ENCODE measurements at places on chromosomes 3 and 15.

DNA sequence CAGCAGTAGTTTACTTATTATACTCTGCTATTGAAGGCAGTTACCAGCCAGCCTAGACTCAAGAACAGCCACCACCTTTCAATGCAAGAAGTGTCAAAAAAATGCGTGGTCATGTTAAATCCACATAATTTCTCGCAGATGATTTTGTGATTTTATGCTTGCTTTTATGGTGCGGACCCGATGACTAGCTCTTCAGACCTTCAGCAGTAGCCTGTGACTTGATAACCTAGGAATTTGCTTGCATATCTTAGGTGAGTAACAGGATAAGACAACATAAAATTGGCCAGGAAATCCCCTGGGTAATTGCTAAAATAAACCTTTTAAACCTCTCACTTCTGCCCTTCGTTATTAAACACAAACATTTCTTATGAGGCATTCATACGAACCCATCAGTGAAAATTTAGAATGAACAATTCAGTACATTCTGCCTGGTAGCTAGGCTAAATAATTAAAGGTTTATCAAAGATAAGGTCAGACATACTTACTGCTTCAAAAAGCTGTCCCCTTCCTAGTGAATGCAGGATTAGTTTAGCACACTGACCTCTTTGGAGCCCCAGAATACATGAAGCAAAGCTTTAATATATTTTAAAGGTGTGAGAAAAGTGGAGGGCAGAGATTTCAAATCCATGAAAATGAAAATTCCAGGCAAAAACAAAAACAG lies 798.8 kb downstream of the OTOL1 start:
- DNase-seq: peak; percentile 64

- DNase-seq: no peak
Observed at GRCh38 chr3:111758642-111759041, 100.4 kb upstream of the PHLDB2 start.

DNA sequence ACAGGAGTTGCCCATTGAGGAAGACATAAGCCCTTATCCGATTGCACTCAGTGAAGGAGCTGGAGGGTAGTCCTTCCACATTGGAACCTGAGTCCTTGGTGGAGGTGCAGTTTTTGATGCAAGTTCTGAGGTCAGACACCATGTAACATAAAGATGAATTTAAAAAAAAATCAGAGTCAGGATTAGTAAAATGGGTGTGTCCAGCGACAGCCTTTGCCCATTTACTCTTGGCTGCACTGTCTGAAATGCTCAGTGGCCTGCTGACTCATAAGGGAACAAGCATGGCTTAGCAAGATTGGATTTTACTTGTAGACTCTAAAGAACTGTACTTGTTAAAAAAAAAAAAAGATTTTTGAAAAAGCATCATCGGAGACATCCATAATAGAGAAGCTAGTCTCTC lies 241.1 kb upstream of the TOPAZ1 start:
- peak; percentile 59 for DNase-seq

DNA sequence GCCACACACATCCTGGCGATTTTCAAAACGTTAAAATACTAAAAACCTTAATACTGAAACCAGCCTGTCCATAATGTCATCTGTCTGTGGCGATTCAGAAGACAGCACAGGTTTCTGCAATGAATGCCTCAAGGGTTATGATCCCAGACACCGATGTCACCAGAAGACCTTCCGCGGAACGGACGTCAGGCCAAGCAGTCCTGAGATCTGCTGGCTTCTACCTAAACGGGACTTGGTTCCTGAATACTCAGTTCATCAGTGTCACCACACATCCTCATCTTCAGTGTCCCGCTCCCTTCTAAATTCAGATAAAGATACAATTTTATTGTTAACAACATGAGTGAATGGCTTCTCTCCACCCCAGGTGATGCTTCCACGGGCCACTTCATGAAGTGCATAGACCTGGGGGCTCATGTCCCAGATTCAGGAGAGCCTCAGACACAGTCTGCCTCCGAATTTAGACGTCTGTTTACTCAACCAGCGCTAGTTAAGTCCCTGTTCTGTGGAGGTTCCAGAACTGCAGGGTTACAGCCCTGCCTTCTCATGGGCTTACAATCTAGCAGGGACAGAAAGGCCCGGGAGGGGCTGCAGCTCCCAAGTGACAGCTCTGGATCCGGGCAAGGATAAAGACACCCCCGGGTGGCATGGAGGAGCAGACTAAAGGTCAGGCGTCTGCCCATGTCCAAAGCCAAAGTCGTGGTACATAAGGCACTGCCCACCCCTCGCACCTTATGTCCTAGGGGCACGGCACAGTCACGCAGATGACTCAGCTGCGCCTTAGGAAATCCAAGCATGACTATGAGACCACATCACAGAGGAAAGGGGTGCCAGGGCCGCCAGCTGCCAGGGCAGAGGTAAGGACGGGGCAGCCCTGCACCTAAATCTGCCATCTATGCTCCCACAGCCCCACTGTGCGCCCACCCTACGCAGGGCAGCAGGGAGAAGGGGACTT lies 75.9 kb downstream of the VGLL4 start:
- DNase-seq: peak; percentile 87

DNA sequence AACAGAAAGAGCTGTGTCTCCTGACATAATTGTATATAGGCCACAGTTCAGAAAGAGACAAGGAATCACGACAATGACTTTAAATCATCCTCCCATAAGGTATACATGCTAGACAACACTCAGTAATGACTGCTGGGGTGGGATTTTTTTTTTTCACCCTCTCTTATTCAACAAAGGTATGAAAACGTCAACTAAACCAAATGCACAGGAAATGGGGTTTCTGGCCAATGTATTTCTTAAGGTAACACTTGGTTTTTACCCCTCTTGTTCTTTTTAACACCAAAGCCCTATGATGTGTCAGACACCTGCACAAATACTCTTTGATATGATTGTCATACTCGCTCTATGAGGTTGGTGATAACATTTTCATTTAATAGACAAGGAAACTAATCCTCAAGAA lies 78.3 kb downstream of the MCF2L2 start:
- no peak for DNase-seq

- peak; percentile 69 for DNase-seq
Observed at GRCh38 chr15:97234851-97235610, 725.5 kb upstream of the ARRDC4 start.

Data from AG08396 (cell line).